ENCODE measurements at places on chromosomes 5 and 9. TPM values are rescaled to one million over a fixed set of nuclear protein-coding genes. Genes with fewer than 3 reads are reported as not detected.
A peak's percentile ranks its signal among the peaks of the same experiment; 100 is the strongest.

- DNase-seq, result no peak
- no peaks in the 10 kb centered on the region for H3K36me3 ChIP-seq
- no peaks in the 10 kb centered on the region for H3K4me1 ChIP-seq
- no peak overlapping the region for H3K27ac ChIP-seq
Observed at GRCh38 chr5:104452550-104452949, 890.0 kb upstream of the NUDT12 start.

- no peak overlapping the region for H3K4me3 ChIP-seq
- no peak overlapping the region for H3K27ac ChIP-seq
- no peaks in the 10 kb centered on the region for H3K36me3 ChIP-seq
- no peaks in the 10 kb centered on the region for H3K4me1 ChIP-seq
Observed at GRCh38 chr5:36529142-36529541, 77.3 kb upstream of the SLC1A3 start.

GRCh38 chr9:5853617-5854016, 20.7 kb upstream of the ERMP1 start:
- H3K4me3 ChIP-seq, result no peak overlapping the region
- H3K27me3 ChIP-seq, result no peaks in the 10 kb centered on the region
- peaks cover 3% of the 10 kb centered on the region for H3K4me1 ChIP-seq
- no peaks in the 10 kb centered on the region for H3K36me3 ChIP-seq
- H3K27ac ChIP-seq, result no peak overlapping the region
- no peak for DNase-seq

DNA sequence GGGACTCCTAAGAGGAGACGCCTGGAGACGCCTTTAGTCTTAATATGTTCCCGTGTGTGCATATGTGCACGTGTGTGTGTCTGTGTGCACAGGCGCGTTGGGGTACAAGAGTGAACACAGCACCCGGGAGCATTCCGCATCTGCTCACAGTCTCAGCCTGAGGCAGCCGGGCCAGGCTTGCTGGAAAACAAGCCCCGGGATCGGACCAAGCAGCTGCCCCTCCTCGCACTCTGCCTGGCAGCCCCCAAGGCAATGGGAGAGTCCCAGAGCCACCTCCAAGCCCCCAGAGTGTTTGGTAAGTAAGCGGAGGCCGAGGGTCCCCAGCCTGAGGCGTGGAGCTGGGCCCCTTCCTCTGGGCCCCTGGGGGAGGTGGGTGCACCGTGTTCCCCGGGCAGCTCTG, 27.3 kb upstream of the UBAC1 start:
- no peaks in the 10 kb centered on the region for H3K27me3 ChIP-seq
- H3K36me3 ChIP-seq, result no peaks in the 10 kb centered on the region
- DNase-seq, result no peak
- H3K27ac ChIP-seq, result no peak overlapping the region

GRCh38 chr9:2227144-2227867, 212.2 kb downstream of the SMARCA2 start:
- no peak overlapping the region for H3K4me3 ChIP-seq
- no peaks in the 10 kb centered on the region for H3K4me1 ChIP-seq
- no peak for DNase-seq
- no peaks in the 10 kb centered on the region for H3K36me3 ChIP-seq
- H3K27me3 ChIP-seq, result no peaks in the 10 kb centered on the region
- no peak overlapping the region for H3K27ac ChIP-seq

GRCh38 chr5:140245341-140245740, 57.6 kb downstream of the PFDN1 start:
- peaks cover 4% of the 10 kb centered on the region for H3K4me1 ChIP-seq
- no peaks in the 10 kb centered on the region for H3K36me3 ChIP-seq
- H3K27me3 ChIP-seq, result no peaks in the 10 kb centered on the region
- H3K27ac ChIP-seq, result no peak overlapping the region

GRCh38 chr9:132077881-132078698, 1.6 kb downstream of the MED27 start:
- DNase-seq, result peak; percentile 12
- H3K27me3 ChIP-seq, result no peaks in the 10 kb centered on the region
- peak overlapping the region; percentile 5 for H3K27ac ChIP-seq
- peaks cover 10% of the 10 kb centered on the region for H3K4me1 ChIP-seq

- no peak for DNase-seq
- no peak overlapping the region for H3K27ac ChIP-seq
- no peaks in the 10 kb centered on the region for H3K27me3 ChIP-seq
- H3K4me3 ChIP-seq, result no peak overlapping the region
Observed at GRCh38 chr5:176203086-176203485, 35.1 kb upstream of the SIMC1 start.

DNA sequence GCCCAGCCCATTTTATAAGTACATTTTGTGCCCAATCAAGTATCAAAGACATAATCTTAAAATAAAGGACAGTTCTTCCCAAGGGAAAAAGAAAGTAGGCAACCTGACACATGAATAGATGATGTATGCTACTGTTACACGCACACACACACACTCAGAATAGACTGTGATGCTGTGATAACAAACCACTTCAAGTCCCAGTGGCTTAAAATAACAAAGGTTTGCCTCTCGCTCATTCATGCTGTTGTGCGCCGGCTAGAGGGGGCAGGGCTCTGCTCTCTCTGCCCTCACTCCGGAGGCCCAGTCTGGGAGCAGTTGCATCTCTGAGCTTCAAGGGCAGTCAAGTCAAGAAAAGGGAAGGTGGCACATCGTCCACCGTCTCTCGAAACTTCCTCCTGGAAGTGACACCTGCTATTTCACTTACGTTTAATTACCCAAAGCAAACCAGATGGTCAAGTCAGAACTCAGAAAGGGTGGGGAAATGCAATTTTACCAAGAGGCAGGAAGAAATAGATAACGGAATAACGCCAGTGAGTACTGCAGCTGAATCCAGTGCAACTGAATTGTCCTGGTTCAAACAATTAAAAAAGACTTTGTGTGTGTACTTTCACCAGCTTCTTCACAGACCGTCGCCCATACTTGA, 43.3 kb downstream of the ANKRD33B start:
- no peak overlapping the region for H3K27ac ChIP-seq
- no peak overlapping the region for H3K4me3 ChIP-seq
- no peaks in the 10 kb centered on the region for H3K27me3 ChIP-seq
- H3K36me3 ChIP-seq, result no peaks in the 10 kb centered on the region
- DNase-seq, result no peak

- H3K4me3 ChIP-seq, result peak within 1 kb of the TSS; percentile 18
- peaks cover 21% of the 10 kb centered on the region for H3K4me1 ChIP-seq
- H3K27ac ChIP-seq, result no peak within 1 kb of the TSS
- DNase-seq, result no peak
- no peaks in the 10 kb centered on the region for H3K36me3 ChIP-seq
Observed at GRCh38 chr9:136996361-136997292, at the start of gene CLIC3. TSS of gene CLIC3 (minus strand) at chr9:136996568. CDS start at chr9:136996543, 25 bp downstream.

GRCh38 chr5:128478386-128479368, 59.4 kb downstream of the FBN2 start:
- no peak overlapping the region for H3K27ac ChIP-seq
- H3K4me1 ChIP-seq, result no peaks in the 10 kb centered on the region
- no peaks in the 10 kb centered on the region for H3K27me3 ChIP-seq
- no peak for DNase-seq

DNA sequence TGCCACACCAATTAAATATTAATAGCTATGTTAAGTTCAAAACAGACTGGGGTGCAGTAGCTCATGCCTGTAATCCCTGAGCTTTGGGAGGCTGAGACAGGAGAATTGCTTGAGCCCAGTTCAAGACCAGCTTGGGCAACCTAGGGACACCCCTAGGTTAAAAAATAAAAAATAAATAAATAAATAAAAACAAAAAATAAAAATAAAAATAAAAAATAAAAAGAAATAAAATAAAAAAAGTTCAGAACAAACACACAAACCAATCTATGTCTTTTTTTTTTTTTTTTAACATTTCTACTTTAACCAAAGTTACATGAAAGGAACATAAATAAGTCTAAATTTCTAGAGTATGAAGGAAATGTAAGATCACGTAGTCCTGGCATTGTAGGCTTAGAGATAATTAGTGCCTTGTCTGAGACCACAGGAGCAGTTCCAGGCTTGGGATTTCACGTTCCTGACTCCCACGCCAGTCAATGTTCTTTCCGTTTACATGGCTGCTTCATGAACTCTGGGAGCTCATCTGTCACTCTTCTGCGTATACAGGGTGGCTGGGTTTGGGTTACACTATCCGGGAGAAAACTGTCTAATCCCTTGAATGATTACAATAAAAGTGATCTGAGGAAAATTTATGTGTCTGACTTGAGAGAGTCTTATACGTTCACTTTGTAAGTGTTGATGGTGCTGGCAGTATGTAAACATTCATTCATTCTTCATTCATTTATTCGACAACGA, 85.2 kb downstream of the KIAA1958 start:
- no peak for DNase-seq
- no peaks in the 10 kb centered on the region for H3K4me1 ChIP-seq
- H3K27me3 ChIP-seq, result no peaks in the 10 kb centered on the region
- no peak overlapping the region for H3K4me3 ChIP-seq
- H3K27ac ChIP-seq, result no peak overlapping the region

DNA sequence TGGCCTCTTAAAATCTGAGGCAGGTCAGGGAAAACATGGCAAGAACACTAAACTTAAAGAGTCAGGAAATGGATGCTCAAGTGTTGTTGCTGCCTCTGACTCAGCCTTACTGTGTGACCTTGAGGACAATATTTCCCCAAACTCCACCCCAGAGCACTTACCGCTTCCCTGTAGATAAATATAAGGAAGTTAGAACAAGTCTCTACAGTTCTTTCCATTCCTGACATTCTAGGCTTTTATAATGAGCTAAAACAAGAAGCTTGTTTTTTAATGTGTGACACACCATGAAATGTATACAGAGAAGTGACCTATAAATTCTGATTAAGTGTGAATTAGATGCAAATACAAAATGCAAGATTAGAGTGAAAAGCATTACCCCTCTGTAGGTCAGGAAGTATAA, 129.3 kb downstream of the GRIA1 start:
- no peak overlapping the region for H3K27ac ChIP-seq
- no peak for DNase-seq
- no peaks in the 10 kb centered on the region for H3K36me3 ChIP-seq
- H3K4me1 ChIP-seq, result no peaks in the 10 kb centered on the region
- H3K27me3 ChIP-seq, result no peaks in the 10 kb centered on the region

DNA sequence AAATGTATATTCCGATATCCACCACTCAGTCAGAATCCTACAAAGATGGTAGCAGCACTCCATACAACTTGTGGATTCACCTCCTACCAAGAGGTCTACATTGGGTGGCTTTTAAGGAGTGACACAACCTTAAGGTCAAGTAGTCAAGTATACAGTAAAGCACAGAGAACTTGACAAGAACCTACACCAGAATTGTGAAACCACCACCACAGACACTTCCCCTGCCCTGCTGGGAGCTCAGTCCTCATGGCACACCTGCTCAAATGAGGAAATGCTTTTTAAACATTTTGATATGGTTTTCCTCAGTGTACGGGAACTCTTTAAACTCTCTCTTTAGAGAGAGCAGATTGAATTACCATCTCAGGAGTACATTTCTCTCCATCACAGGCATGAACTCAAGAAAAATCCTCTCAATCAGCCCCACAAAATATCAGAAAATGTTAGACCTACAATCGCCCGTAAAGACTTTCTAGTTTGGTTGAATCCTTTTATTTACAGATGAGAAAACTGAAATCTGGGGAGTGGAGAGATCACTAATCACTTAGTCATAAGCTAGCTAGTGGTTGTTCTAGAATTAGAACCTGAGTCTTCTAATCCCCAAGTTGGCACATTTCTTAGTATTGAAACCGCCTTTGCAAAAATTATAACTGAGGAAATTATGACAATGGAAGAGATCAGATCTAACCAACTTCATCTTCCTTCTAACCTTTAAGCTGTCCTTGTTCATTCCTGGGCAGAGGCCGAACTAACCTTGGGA, 38.5 kb upstream of the NR4A3 start:
- H3K4me1 ChIP-seq, result no peaks in the 10 kb centered on the region
- no peaks in the 10 kb centered on the region for H3K27me3 ChIP-seq

- no peak overlapping the region for H3K4me3 ChIP-seq
- H3K27ac ChIP-seq, result no peak overlapping the region
- no peak for DNase-seq
- H3K4me1 ChIP-seq, result no peaks in the 10 kb centered on the region
- no peaks in the 10 kb centered on the region for H3K36me3 ChIP-seq
Observed at GRCh38 chr9:34892886-34893285, 65.2 kb upstream of the PHF24 start.

DNA sequence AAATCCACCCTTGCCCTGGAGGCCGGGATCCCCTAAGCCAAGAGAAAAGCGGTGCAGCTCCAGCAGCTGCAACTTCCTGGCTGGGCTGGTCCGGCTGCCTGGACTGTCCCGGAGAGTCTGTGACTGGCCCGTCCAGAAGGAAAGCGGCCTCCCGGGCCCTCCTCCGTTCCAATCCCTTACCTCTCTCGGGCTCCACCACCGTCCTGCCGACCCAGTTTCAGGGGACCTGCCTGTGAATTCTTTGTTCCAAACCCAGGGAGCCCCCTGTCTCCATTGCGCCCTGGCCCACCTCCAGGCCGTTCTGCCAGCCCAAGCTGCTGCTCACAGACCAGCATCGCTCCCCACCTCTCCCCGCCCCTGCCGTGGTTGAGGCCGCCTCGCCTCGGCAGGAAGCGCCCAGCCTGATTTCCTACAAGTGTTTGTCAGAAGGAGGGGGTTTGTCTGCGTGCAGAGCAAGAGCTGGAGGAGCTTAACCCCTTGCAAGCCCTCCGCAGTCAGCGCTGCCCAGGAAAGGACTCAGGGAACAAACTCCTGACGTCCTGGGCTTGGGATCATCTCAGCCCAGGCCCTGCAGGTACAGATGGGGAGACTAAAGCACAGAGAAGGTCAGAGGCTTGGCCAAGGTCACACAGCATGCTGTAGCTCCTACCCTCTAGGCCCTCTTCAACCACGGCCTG, at the start of gene AKNA:
Gene AKNA (minus strand): TSS at position 303 of the 677 bp plus-strand sequence. CDS start 6,649 bp downstream, outside the sequence.
- no peaks in the 10 kb centered on the region for H3K27me3 ChIP-seq
- H3K4me1 ChIP-seq, result peaks cover 19% of the 10 kb centered on the region
- no peaks in the 10 kb centered on the region for H3K36me3 ChIP-seq
- H3K4me3 ChIP-seq, result peak within 1 kb of the TSS; percentile 43
- DNase-seq, result peak; percentile 65

- H3K27me3 ChIP-seq, result no peaks in the 10 kb centered on the region
- H3K27ac ChIP-seq, result no peak overlapping the region
- no peak for DNase-seq
- no peaks in the 10 kb centered on the region for H3K36me3 ChIP-seq
Observed at GRCh38 chr5:109711673-109712072, 21.9 kb downstream of the MAN2A1 start.

GRCh38 chr9:13646500-13647021, 367.1 kb upstream of the MPDZ start:
- no peaks in the 10 kb centered on the region for H3K4me1 ChIP-seq
- H3K4me3 ChIP-seq, result no peak overlapping the region
- H3K27ac ChIP-seq, result no peak overlapping the region
- no peaks in the 10 kb centered on the region for H3K27me3 ChIP-seq
- DNase-seq, result no peak

CAMLG gene
- 31.3 TPM for total RNA-seq

LEAP2 gene
- total RNA-seq, result 1.4 TPM

KIF12 gene
- 8.4 TPM for total RNA-seq

TGFBR1 gene
- total RNA-seq, result 25.5 TPM

F2RL2 gene
- not detected for total RNA-seq

KCNV2 gene
- total RNA-seq, result 1.4 TPM

MYOZ3 gene
- 1.2 TPM for total RNA-seq

ABCA1 gene
- 63.7 TPM for total RNA-seq

Data from prostate gland (tissue), 2 donors.